ENCODE measurements at places on chromosomes 3 and 15. TPM values are rescaled to one million over a fixed set of nuclear protein-coding genes. Genes with fewer than 3 reads are reported as not detected.
A peak's percentile ranks its signal among the peaks of the same experiment; 100 is the strongest.

DNA sequence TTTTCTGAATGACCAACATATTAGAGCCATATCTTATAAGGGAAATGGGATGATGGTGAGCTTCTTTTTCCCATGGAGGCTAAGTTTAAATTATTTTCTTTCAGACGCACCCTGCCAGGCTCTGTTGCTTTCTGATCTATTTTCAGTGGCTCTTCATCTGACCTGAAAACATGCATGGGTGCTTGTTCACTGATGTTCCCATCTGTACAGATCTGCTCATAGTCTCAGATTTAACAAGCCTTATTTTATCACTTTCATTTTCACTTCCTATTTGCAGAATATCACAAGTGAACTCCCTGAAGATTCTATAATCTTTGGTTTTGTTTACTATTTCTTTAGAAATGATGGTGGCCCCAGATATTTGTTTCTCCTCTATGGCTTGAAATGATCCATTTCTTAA lies 31.1 kb upstream of the SUCLG2 start:
- DNase-seq, result no peak

GRCh38 chr3:7282988-7283387 lies 422.1 kb downstream of the GRM7 start:
- DNase-seq, result no peak

GRCh38 chr3:50473768-50474167 lies 29.7 kb downstream of the CACNA2D2 start:
- DNase-seq, result no peak

DNA sequence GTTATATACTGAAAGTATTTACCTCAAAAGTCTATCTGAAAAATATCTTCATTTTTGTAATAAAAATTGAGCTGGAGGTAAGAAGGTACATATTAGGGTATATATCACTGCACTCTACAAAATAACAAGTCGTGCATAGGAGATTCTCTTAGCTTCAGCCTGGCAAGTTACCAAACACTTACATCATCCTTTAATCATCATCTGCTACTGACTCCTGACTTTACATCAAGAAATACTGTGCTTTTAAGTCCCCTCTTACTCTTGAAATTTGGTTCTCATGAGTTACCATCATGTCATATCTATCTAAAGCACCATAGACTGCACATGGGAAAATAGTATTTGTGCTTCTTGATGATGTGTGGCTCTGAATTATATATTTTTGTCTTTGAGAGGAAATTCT lies 50.8 kb downstream of the LYSMD4 start:
- no peak for DNase-seq

GRCh38 chr3:171829841-171830517 lies 13.2 kb upstream of the TMEM212 start:
- no peak for DNase-seq

DNA sequence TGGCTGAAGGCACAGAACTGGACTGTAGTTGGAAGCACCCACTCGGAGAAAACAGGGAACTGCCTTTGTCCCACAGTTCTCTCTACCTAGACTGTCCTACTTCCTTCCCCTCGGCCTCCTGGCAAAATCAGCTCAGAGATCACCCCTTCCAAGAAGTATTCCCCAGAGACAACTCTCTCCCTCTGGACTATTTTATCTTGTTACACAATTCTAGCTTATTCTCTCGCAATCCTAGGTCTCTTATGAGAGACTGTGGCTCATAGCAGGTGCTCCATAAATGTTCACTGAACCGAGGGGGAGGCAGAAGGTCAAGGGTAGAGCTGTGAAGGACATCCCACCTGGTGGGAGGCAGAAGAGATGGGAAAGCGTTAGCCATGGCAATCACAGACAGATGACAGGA lies 10.6 kb downstream of the HEG1 start:
- DNase-seq, result no peak

DNA sequence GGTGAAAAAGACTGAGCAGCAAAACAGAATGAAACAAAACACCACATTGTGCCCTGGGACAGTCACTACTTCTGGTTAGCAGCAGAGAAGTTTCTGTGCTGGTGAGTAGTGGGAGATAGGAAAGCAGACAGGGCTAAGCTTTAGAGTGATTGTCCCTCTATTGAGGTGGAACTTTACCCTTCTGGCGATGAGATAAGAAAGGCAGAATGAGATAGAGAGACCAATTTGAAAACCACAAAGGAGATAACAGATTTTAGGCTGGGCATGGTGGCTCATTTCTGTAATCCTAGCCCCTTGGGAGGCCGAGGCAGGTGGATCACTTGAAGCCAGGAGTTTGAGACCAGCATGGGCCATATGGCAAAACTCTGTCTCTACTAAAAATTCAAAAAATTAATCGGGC lies 208.5 kb downstream of the TBL1XR1 start:
- no peak for DNase-seq

DNA sequence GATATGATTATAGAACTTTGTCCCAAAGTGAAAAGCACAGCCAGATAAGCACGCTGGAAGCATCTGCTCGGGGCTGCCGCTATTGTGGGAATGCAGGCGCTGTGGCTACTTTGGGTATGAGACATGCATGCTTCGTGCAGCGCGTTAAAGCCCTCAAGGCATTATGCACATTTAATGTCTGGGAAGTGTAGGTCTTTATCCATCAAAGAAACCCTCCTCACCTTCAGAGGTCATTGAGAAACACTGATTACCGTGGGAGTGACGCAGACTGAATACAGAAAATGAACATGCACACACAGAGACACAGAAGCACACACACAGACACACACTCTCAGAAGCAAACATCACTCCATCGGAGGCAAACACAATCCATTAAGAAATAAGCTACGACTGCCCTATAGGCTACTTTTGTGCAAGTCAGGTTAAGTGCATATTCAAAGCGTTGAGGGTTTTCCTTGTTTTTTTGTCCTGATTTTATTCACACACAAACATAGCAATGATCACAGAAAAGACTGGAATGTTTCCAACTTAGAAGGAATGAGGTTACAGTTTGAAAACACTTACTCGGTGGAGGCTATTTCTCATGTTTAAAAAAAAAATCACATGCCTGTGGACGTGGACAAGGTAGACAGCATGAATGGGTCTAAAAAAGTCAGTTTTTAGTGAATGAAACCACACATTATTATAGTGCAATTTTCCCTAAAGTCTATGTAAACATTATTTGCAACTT lies 68.5 kb downstream of the PLCH1 start:
- DNase-seq, result peak; percentile 8

DNA sequence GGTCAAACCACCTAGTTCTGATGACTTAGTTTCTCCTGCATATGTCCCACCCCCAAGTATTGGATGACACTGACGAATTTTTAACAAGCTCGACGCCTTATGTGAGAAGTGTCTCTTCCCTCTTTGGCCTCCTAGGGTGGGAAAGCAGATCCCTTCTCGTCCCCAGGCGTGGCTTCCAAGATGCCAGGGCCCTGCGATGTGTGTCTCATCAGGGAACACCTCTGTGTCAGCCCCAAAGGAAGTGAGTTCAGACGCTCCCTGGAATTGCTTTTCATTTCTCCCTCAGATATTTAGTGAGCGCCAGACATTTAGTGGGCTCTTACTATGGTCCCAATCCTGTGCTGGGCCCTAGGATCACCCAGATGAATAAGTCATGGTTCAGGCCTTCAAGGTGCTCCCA lies 212.7 kb upstream of the NR2E3 start:
- DNase-seq, result no peak

DNA sequence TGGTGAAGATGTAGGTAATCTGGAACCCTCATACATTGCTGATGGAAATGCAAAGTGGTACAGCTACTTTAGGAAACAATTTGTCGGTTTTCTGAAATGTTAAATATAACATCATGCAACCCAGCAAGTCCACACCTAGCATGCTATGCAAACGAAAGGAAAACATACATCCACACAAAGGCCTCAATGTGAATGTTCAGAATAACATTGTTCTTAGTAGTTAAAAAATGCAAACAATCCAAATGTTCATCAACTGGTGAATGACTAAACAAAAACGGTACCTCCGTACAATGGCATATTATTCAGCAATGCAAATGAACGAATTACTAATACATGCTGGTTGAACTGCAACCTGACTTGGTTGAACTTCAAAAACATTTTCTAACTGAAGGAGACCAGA lies 423.3 kb upstream of the THRB start:
- DNase-seq, result no peak

RHCG gene
- not detected for polyA plus RNA-seq

ADGRG7 gene
- not detected for polyA plus RNA-seq

SACM1L gene
- 27.2 TPM for polyA plus RNA-seq

CYP11A1 gene
- 1.0 TPM for polyA plus RNA-seq
